Lower leg skin (tissue), 4 donors: ENCODE measurements at places on chromosomes 1 and 21. TPM values are rescaled to one million over a fixed set of nuclear protein-coding genes. Genes with fewer than 3 reads are reported as not detected.

- DNase-seq: no peak
Measured at GRCh38 chr1:84428235-84428634, 30.0 kb downstream of the DNASE2B start.

DNA sequence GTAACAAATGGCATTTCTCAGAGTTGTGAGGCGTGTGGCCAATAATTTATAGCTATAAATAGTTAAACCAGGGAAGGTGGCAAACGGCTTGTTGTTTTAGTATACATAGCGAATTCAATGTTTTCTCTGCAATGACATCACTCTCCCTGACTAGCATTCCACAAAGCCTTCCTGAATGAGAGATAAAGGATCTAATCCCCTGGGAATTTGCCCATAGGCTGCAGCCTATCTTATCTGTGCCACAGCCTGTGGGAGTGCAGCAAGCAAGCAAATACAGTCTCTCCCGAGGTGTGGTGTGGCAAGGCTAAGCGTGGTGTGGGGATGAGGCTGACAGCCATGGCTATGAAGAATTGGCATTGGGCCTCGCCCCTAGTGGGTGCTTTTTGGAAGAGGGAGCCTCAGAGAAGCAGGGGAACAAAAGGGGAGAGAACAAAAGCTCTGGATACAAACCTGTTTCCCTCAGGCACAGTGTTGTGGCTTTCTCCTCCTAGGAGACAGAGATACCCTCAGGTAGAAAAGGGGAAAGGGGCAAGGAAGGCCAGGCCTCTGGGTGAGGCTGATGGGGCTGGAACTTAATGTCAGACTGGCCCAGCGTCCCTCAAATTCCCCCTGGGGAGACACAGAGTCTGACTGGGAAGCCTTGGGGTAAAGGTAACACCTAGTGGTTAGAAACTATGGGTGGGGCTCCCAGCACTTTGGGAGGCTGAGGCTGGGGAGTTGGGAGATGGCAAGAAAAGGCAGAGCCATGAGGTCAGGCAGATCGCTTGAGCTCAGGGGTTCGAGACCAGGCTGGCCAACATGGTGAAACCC, 8.9 kb downstream of the TAGLN2 start:
- DNase-seq: no peak

CFAP74 gene
- total RNA-seq: not detected

USH2A gene
- 0.03 TPM for total RNA-seq

DNA sequence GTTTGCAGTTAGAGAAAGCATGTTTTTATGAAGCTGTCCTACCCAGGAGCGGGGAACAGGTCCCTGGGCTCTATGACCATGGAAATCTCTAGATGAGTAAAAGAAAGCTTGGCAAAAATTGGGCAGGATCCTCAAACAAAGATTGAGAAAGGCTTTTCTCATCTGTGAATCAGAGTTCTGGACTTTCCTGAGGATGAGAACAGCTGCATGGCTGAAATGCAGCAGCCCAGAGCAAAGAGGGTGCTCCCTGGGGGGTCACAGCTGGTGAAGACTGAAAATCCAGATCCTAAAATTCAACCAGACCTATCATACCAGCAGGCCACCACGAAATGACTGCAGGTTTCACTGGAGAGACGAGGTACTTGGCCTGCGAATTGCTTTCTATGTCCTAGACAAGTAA, 65.7 kb upstream of the APP start:
- DNase-seq: no peak

DNA sequence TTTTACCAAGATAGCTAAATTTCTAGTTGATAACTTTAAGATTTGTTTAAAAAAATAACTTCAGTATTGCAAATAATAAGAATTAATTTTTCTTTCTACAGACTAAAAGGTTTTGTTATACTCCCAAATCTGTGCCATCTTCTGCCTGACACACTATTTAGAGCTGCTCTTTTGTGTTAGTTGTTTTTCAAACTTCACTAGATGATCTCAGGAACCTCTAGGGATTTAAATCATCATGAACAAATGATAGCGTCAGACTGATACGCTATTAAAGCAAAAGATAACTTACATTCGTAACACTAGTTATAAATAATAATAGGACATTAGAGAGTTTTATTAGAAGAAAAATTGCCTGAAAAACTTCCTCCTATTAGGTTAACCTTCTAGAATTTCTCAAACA, 243.1 kb upstream of the CXADR start:
- DNase-seq: no peak

FCER1G gene
- total RNA-seq: 31.9 TPM

ST6GALNAC5 gene
- 2.7 TPM for total RNA-seq

FMO5 gene
- total RNA-seq: 19.1 TPM
